ENCODE measurements at places on chromosomes 13 and 19.
A peak's percentile ranks its signal among the peaks of the same experiment; 100 is the strongest.

DNA sequence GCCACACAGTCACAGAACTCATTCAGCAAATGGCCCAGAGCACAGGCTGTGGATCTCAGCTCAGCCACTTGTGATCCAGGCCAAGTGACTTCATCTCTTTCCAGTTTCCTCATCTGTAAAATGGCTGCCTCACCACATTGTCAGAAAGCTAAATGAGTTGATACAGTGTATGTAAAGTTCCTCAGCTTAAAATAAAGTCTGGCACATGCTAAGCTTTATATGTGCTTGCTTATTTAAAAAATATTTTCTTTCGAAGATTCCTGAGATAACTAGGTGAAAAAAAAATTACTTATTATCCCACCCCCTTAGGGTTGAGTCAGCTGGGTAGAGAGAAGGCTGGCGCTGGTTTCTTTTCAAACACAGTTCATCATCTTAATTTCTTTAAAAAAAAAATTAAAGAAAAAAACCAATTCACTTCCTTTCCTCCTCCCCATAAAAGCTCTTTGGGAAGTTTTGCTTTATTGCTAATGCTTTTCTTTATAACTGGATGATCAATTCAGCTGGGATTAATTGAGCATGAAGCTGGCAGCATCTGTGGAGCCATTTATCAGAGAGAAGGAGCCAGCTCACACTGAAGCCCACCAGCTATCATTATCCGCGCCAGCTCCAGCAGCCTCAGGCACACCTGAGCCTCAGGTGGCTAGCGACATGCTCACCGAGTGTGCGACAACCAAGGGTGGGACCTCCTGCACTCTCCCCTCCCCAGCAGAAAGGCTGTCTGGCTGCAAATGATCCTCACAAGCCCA, 354.9 kb downstream of the FOXO1 start:
- no peak for DNase-seq

DNA sequence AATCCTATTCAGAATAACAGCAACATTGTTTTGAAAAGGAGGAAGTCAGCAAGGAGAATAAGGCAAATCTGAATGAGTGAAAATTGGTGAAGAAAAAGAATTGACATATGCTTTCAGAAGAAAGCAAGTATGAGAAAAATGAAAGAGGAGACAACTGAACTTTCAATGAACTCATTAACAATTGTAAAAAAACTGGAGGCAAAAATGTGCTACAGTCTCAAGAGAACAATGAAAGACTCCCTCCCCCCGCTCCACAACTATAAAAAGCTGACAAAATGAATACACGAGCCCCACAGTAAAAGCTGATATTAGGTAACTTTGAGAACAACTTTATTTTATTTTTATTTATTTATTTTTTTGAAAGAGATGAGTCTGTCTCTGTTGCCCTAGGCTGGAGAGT, 373.1 kb downstream of the DIAPH3 start:
- DNase-seq = no peak

DNA sequence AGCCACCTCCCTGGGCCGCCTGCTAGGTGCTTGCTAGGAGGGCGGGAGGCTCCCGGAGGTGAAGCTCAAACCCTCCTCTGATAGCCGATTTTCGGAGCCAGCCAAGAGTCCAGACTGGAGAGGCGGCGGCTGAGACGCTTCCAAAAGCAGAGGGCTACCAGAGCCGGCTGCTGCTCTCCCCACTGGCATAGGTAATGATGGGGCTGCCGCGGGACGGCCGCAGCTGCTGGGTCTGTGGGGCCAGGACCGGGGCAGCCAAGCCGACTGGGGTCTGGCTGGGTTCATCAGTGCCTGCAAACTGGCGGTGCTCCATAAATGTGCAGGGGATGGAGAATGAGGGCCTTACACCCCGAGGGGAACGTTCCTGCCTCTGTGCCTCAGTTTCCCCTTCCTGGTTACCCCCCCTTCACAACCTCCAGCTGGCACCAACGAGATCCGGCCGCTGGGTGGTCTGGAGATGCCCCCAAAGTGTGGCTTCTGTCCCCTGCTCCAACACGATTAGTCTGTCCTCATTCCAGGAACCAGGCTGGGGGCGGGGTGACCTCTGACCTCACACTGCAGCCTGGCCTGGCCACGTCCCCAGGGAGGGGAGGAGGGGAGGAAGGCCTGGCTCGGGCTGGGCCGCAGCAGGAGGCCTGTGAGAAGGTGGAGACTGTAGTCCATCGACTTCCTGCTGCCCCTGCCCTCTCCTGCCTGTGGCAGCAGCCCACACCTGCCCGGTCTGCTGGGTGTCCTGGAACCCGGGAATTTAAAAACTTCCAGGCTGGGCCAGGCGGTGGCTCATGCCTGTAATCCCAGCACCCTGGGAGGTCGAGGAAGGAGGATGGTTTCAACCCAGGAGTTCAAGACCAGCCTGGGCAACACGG, 3.8 kb upstream of the WDR18 start:
- no peak for DNase-seq

DNA sequence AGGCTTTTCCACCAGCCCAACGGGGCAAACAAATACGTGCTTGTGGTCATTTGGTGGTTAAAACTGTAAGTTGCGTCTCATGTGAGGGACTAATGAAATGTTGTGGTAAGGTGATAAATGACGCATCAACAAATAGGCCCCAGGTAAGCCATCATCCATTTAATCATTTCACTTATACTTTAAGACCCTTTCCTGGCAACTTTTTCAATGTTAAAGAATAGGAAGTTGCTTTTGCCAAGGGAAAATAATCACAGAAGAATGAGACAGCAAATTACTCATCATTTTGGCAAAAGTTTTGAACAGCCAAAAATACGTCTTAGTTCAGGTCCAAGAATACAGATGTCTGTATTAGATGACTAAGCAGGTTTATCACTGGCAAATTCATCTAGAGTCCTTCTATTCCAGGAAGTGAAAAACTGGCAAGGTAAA, 660.4 kb downstream of the SLITRK1 start:
- DNase-seq = no peak

GRCh38 chr13:25203127-25203740, 31.1 kb upstream of the AMER2 start:
- DNase-seq = no peak

GRCh38 chr13:48731957-48732569, 78.3 kb downstream of the CYSLTR2 start:
- DNase-seq = peak; percentile 33

DNA sequence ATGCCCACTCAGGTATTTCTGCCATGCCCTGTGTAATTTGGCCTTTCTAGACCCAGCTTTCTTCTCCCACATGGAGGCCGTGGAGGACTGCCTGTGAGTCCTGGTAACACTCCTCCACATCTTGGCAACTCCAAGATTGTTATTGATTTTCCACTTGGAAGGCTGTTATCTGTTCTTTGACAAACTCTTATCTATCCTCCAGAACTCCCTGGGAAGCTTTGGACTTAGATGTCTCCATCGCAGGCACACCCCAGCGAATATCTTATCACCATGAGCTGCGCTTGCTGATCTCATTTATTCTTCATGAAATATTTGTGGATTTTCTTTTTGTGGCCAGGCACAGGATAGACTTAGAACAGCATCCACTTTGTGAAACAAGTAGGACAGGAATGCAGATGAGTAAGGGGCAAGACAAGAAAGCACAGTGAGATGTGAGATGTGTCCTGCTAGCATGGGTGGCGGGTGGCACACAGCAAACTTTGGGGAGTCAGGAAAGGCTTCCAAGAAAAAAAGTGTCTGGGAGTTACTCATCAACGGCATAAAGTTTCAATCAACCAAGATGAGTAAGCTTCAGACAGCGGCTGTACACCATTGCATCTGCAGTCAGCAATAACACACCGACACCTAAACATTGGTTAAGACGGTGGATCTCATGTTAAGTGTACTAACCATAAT, 84.5 kb upstream of the IRS2 start:
- no peak for DNase-seq
